ENCODE measurements at places on chromosomes 4 and X.

DNA sequence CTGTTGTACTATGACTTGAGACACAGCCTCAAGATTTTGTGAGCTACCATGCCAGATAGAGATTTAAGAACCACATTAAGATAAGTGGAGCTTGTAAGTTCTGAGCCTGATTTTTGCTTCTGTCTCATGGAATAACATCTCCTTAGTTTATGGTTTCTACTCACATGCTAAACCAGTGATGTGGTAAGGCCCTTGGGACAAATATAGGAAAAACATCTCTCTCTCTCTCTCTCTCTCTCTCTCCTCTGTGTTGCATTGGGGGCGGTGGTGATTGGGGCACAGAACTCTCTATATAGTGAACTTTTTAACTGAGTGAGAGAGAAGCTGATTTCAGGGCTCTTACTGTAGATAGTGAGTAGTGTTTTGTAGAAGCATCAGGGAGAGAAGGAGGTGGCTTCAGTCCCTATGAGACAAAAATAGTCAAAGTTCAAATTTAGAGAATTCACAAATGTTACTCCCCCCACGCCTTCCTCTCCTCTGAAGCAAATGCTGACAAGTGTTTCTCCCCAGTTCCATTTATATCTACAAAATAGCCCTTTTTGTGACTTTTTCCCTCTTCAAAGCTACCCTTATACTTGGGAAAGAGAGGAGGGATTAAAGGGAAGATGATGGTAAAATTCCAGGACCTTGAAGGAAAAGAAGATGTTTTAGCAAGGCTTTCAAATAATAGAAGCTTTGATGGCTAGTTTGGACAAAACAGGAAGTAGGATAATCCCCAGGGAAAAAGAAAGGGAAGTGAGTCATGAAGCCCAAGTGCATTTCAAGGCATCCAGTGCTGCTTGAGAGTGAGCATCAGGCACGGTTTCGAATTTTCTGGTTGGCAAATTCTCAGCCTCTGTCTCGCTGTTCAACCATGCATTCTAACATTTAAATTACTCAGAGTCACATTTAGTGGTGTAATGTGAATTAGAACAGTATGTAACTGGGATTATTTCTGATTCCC lies 134.3 kb upstream of the AP1S2 start:
- no peak for DNase-seq

- no peak for DNase-seq
Measured at GRCh38 chrX:121103381-121103780, 56.0 kb downstream of the GLUD2 start.

GRCh38 chr4:1463927-1464540 lies 57.8 kb upstream of the NKX1-1 start:
- no peak for DNase-seq

DNA sequence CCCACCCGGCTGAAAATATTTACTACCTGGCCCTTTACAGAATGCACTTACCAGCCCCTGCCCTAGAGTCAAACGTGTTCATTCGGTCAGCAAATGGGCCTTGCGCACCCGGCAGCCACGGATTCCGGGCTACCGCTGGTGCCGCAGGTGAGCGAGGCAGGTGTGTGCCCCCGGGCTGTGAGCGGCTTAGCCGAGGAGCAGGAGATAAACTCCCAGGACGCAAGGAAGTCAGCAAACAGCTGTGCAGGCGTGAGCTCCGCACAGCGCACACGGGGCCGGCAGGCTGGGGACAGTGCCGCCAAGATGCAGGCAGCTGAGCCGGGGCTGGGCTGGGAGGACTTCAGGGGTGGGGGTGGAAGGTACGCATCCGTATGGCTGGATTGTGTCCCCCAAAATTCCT lies 211.2 kb upstream of the PSAPL1 start:
- no peak for DNase-seq

DNA sequence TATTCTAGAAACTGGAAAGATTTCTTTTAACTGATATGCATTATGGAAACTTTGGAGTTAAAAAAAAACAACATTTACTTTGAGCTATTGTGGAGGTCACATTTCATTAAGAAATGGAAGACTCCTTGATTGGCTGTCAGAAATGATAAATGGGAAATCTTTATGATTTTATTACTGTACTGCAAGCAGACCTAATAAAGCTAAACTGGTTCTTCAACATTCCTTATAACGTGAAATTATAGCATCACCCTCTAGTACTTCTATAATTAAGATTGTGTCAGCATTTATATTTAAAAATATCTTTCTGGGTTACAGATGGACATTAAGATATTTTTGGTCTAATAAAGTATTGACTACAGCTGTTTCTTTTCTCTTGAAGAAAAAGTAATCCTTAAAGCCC lies 213.8 kb upstream of the PACRGL start:
- DNase-seq = no peak

DNA sequence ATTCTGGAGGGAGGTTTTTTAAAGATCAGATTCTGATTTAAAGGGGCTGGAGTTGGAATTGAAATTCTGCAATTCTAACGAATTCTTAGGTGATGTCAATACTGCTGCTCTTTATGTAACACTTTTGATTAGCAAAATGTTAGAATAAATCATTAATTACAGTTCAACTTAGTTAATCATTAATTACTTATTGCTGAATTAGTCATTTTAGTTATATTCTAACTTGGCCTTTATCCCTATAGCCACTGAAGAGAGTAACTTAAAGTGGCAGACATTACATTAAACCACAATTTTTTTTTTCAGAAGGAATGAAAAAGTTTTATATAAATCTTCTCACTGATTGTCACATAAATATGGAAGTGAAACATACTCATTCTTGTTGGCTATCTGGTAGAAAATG lies 206.6 kb upstream of the ITM2A start:
- no peak for DNase-seq

GRCh38 chr4:52545099-52546069 lies 113.7 kb downstream of the USP46 start:
- peak; percentile 36 for DNase-seq

DNA sequence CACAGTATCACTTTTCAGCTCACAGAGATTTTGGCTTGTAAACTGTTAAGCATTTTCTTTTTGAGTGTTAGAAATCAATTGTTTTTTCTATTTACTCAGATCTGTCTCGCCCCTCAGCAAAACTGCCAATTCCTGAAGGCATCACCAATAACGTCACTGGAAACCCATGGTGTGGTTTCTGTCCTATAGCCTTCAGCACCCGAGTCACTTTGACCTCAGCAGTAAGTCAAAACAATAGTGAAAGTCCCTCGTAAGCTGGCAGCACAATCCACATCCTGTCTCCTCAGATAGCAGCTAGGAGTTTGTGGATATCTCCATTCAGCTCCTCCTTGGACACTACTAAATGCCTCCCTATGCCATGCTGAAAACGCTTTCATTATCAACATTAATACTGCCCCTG lies 1787.4 kb upstream of the ADGRL3 start:
- no peak for DNase-seq

GRCh38 chrX:115363372-115363771 lies 73.9 kb downstream of the LUZP4 start:
- DNase-seq = no peak

DNA sequence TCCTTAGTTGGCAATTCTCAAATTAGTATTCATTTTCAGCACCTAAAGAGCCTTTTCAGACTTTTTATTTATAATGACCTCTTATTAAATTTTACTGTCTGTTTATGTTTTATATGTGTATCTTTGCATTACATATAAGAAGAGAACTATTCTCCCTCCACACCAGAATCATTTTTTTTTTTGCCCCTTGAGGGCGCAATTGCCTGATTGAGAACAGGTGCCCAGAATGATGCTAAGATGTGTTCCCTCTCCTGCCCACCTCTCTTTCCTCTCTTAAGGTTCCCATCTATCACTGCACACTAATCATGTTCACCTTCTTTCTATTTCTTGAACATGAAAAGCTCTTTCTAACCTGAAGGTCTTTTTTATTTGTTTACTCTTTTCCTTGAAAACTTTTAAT lies 44.2 kb upstream of the ADAM29 start:
- DNase-seq = no peak

DNA sequence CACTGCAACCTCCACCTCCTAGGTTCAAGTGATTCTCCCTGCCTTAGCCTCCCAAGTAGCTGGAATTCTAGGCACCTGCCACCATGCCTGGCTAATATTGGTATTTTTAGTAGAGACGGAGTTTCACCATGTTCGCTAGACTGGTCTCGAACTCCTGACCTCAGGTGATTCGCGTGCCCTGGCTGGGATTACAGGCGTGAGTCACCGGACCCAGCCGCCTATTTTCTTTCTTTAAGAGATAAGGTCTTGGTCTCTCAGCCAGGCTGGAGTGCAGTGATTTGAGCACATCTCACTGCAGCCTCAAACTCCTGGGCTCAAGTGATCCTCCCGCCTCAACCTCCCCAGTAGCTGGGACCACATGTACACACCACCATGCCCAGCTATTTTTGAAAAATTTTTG lies 166.5 kb downstream of the DHRSX start:
- DNase-seq = no peak

DNA sequence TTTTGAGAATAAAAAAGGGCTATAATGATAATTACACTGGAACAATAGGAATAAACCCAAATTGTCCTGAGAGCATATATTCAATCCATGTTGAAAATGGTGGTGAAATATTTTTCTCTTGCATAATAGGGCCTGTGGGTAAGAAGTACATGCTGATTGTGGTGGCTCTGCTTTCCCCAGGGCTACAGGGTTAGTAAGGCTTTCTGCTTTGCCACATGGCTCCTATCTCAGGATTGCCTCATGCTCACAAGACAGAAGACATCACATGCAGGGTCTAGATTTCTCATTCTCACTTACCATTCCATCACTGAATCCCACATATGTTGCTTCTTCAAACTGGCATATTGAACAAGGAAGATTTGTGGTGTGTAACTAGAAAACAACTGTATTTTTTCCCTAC lies 12.4 kb upstream of the VEGFC start:
- no peak for DNase-seq

DNA sequence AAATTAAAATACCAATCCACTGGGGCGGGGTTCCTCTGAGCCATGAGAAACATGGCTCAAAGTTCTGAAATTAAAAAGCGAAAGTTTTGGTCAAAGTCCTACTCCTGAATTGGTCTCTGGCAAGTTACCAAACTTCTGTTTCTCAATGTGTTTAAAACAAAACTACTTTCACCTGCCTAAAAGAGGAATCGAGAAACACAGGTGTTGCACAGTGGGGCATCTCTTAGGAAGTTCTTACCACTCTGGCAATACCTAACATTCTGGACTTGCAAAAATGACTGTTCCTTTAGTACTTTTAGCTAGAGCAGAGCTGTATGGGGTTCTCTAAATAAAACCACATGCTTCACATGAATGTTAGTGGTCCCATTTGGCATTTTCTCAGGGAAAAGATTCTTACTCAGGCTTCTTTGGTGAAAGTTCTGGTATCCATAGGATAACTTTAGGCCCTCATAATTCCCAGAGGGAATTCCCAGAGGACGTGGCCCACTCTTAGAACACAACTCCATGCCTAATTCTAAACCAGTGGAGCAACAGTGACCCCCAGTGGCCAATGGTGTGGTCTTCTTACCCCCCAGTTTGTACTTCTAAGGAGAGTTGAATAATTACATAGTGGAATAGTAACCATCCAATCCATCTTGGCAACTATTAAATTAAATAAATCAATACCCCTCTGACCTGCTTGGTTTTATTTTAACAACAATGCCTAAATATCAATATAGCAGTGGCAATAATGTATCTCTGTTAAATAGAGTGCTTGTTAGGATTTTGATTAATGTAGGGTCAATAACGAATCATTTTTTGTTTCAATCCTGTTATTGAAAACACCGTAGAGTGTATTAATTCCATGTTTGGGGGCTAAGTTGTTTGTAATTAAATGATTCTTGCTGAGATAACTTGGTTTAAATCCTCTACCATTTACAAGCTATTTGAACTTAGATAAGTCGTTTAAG lies 21.9 kb downstream of the BMP3 start:
- peak; percentile 19 for DNase-seq

- no peak for DNase-seq
Measured at GRCh38 chrX:19361701-19362100, 18.0 kb downstream of the PDHA1 start.

GRCh38 chrX:23884427-23885024 lies 23.2 kb downstream of the APOO start:
- DNase-seq = no peak

DNA sequence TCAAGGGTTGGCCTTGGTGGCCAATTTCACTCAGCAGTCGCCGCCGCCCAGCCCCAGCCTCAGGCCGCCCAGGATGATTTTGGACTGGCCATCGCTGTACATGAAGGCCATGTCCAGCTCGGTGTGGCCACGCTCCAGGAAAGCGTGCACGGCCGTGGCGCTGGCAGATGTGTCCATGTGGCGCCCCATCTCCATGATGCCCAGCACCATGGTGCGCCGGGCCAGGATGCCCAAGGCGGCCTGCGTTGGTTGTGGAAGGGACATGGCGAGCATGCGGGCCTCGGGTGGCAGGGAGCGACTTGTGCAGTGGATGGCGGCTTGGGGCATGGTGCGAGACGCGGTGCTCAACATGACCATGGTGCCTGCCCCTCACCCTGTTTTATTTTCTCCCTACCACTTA lies 55.4 kb downstream of the ZCCHC12 start:
- DNase-seq = no peak

GRCh38 chrX:49155900-49156837 lies 6.4 kb upstream of the MAGIX start:
- DNase-seq = peak; percentile 78

DNA sequence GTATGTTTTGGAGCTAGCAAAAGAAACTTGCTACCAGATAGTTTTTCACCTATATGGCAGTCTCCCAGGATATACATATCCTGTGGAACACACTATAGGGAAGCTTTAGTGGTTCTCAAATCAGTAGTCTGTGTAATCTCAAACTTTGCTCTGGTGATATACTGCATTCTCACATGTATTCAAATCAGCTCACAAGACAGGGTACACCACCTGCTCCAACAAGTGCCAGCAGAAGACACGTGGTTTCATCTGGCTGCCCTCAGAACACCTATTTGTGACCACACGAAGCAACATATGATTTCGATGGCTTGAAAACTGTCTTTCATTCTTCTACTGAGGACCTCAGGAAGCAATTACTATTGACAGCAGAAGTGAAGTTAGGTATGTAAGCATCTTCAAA lies 37.7 kb downstream of the BCLAF3 start:
- DNase-seq = no peak

GRCh38 chr4:173182403-173182802 lies 13.8 kb downstream of the GALNT7 start:
- DNase-seq = no peak

- peak; percentile 62 for DNase-seq
Measured at GRCh38 chrX:119690921-119691716, 1.8 kb downstream of the SEPTIN6 start.

- DNase-seq = no peak
Measured at GRCh38 chr4:48116582-48116981, 17.5 kb downstream of the TXK start.

DNA sequence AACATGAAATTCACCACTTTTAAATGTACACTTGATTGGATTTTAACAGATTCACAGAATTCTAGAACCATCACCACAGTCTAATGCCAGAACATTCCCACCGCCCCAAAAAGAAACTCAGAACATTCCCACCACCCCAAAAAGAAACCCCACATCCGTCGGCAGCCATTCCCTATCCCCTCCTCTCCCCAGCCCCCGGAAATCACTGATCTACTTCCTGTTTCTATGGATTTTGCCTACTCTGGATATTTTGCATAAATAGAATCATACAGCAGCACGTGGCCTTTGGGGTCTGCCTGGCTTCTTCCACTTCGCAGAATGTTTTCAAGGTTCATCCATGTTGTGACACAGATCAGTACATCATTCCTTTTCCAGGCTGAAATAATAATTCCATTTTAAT lies 79.3 kb downstream of the PPP2R2C start:
- DNase-seq = no peak

- no peak for DNase-seq
Measured at GRCh38 chr4:24765376-24765988, 29.9 kb upstream of the SOD3 start.

GRCh38 chrX:22634751-22635150 lies 362.0 kb downstream of the CBLL2 start:
- no peak for DNase-seq
